ENCODE measurements at places on chromosomes 7 and 10. TPM values are rescaled to one million over a fixed set of nuclear protein-coding genes. Genes with fewer than 3 reads are reported as not detected.

Gene SLC39A12
- not detected for total RNA-seq

- peak; percentile 43 for DNase-seq
- peaks cover 8% of the 10 kb centered on the region for H3K27me3 ChIP-seq
- no peak overlapping the region for H3K27ac ChIP-seq
Observed at GRCh38 chr10:122911889-122912484, 1.6 kb downstream of the FAM24A start.

DNA sequence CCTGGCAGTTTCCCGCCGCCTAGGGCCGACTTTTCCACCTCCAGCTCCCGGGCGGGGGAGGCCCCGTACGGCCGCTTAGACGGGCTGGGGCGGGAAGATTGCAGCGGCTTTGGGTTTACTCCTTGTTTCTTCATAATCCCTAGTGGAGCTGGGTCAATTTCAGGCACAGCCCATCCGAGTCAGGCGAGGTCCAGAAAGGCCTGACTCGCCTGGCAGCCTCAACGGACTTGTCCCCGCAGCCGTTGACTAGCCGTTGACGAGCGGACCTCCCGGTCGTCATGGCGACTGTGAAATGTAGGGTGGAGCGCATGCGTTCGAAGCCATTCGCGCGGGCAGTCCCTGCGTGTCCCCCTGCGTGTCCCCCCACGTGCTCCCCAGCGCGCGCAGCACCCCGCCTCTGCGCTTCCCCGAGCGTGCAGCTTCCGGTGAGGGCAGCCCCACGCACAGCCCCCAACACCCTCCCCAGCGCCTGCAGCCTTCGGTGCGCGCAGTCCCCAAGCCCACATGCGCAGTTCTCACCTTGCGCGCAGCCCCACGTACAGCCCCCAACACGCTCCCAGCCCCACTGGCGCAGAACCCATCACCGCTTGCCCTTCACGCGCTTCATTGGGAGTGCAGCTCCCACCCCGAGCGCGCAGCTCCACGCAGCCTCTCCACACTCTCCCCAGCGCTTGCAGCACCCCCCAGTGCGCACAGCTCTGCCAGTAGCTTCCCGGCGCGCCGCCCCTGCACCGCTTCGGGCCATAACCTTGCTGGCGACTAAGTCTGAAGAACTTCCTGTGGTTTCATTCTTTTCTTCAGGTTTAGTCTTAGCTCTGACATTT, 67.8 kb downstream of the TBX20 start:
- H3K4me1 ChIP-seq: peaks cover 10% of the 10 kb centered on the region
- peak; percentile 20 for DNase-seq
- H3K4me3 ChIP-seq: peak overlapping the region; percentile 74
- H3K27me3 ChIP-seq: peaks cover 50% of the 10 kb centered on the region
- no peaks in the 10 kb centered on the region for H3K36me3 ChIP-seq

DNA sequence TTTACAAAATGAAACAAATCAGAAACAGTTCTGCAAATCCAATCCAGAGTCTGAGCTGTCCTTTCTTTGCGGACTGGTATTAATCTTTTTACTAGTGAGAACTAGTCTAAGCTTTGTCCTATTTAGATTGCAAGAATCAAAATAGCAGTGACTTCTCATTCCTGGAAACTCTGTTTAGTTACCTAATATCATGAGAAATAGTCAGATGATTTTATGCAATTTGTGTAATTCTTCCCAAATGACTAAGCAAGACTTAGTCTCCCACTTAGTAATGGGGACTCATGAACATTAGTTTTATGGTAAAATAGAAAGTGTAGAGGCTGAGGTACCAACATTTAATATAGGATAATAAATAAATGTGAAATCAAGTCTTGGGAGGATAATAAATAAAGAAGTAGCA, 341.3 kb downstream of the DNAJB9 start:
- DNase-seq: no peak
- H3K36me3 ChIP-seq: no peaks in the 10 kb centered on the region
- no peaks in the 10 kb centered on the region for H3K4me1 ChIP-seq

DNA sequence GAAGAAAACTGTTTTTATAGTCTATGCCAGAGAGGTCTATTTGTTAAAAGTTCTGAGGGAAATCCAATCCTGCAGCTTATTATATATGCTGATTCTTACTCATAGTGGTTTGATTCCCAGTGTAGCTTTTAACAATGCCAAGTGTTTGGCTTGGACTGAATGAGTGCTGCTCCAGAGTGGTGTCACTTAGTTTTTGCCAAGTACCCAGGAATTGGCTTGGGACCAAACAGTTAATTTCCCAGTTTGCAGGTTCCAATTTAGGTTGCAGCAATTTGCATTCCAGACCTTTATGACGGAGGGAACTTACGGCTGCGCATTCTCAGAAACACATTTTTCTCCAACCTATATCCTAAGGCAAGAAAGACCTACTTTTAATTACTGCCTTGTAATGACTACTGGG, 32.4 kb downstream of the NSUN6 start:
- H3K27me3 ChIP-seq: no peaks in the 10 kb centered on the region
- no peak overlapping the region for H3K4me3 ChIP-seq
- peaks cover 2% of the 10 kb centered on the region for H3K4me1 ChIP-seq
- peaks cover 47% of the 10 kb centered on the region for H3K36me3 ChIP-seq
- no peak overlapping the region for H3K27ac ChIP-seq
- DNase-seq: no peak

Gene SLC26A3
- total RNA-seq: not detected

- no peaks in the 10 kb centered on the region for H3K4me1 ChIP-seq
- peaks cover 20% of the 10 kb centered on the region for H3K27me3 ChIP-seq
- no peak overlapping the region for H3K27ac ChIP-seq
- no peaks in the 10 kb centered on the region for H3K36me3 ChIP-seq
- DNase-seq: no peak
Observed at GRCh38 chr10:114017271-114017670, 26.4 kb upstream of the ADRB1 start.

- peaks cover 4% of the 10 kb centered on the region for H3K4me1 ChIP-seq
- no peaks in the 10 kb centered on the region for H3K27me3 ChIP-seq
- no peak overlapping the region for H3K4me3 ChIP-seq
Observed at GRCh38 chr7:138607216-138608126, 93.7 kb downstream of the SVOPL start.

Gene ITGB8
- total RNA-seq: not detected

DNA sequence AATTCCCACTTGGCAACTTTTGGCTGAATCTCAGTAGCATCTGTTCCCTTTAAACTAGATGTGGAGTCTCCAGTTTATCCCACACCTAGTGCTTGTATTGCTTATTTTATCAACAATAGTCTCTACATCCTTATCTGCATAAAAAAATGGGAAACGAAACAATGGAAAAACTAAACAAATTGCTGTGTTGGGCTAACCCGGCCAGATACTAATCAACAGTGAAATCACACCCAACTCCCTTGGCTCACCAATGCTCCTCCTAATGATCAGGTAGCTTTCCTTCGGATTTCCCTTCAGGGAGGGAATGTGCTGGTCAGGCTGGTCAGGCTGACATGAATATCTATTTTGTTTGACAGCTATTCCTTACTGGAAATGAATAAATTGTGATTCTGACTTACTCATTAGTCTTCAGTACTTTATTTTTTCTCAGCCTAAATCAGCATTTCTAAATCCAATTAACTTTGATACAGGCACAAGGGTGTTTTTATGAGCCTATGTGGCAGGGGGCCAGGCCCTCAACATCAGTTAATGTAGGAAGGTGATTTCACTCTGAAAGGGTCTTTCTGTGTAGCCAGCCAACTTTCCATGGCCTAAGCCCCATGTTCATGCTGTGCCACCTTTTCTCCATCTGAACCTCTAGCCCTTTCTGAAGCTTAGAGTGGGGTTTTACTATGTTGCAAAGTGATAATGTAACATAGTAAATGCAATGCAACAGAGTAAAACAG, 170.5 kb upstream of the NPSR1 start:
- H3K4me3 ChIP-seq: no peak overlapping the region
- DNase-seq: no peak
- H3K4me1 ChIP-seq: no peaks in the 10 kb centered on the region
- H3K27me3 ChIP-seq: no peaks in the 10 kb centered on the region
- H3K27ac ChIP-seq: no peak overlapping the region
- H3K36me3 ChIP-seq: no peaks in the 10 kb centered on the region

- H3K36me3 ChIP-seq: no peaks in the 10 kb centered on the region
- no peak overlapping the region for H3K27ac ChIP-seq
- no peaks in the 10 kb centered on the region for H3K4me1 ChIP-seq
Observed at GRCh38 chr10:46524472-46525176, 31.8 kb downstream of the GPRIN2 start.

- H3K36me3 ChIP-seq: no peaks in the 10 kb centered on the region
- no peak overlapping the region for H3K27ac ChIP-seq
- H3K4me3 ChIP-seq: no peak overlapping the region
- H3K4me1 ChIP-seq: no peaks in the 10 kb centered on the region
- no peak for DNase-seq
- H3K27me3 ChIP-seq: no peaks in the 10 kb centered on the region
Observed at GRCh38 chr7:146479040-146479439, 362.4 kb downstream of the CNTNAP2 start.

Gene PSTK
- total RNA-seq: 6.0 TPM

DNA sequence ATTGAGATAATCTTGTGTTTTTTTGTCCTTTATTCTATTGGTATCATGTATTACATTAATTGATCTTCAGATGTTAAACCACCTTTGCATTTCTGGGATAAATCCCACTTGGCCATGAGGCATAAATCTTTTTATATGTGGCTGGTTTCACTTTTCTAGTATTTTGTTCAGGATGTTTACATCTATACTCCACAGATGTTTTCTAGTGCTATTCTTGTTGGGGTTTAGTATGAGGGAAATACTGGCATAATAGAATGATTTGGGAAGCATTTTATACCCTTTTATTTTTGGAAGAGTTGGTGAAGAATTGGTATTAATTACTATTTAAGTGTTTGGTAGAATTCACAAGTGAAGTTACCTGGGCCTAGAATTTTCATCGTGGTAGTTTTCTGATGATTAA, 41.8 kb upstream of the CCNY start:
- H3K27ac ChIP-seq: no peak overlapping the region
- no peak overlapping the region for H3K4me3 ChIP-seq
- DNase-seq: no peak
- peaks cover 9% of the 10 kb centered on the region for H3K27me3 ChIP-seq
- H3K4me1 ChIP-seq: no peaks in the 10 kb centered on the region
- no peaks in the 10 kb centered on the region for H3K36me3 ChIP-seq

Gene SCART1
- total RNA-seq: 0.28 TPM

- no peak overlapping the region for H3K4me3 ChIP-seq
- H3K4me1 ChIP-seq: peaks cover 3% of the 10 kb centered on the region
- no peak for DNase-seq
- no peaks in the 10 kb centered on the region for H3K27me3 ChIP-seq
- H3K27ac ChIP-seq: no peak overlapping the region
Observed at GRCh38 chr10:96380821-96381220, 22.0 kb upstream of the OPALIN start.

DNA sequence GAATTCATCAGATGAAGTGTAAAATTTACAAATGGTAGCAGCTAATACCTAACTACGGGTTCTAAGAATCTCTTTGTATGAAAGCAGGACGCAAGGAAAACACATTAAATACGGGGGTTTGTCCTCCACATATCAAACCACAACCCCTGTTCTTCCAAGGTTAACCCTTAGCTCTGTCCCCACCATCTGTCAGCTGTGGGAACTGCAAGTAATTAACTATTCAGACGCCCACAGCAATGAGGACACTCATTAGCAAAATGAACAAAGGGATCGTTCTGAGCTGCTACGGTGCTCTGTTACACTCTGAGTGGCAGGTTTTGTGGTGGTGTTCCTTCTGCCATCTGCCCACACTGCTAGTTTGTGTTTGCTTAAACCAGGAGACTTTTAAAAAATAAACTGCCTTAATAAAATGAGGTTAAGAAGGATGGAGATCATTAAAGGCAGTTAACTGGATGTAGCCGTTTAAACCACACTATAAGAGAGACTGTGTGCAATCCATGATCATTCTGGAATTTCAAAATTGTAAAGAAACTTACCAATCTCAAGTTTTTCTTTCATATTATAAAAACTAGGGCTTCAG, 51.4 kb downstream of the C10orf67 start:
- DNase-seq: peak; percentile 32
- no peak overlapping the region for H3K4me3 ChIP-seq
- H3K27me3 ChIP-seq: peaks cover 43% of the 10 kb centered on the region
- H3K4me1 ChIP-seq: peaks cover 3% of the 10 kb centered on the region
- no peak overlapping the region for H3K27ac ChIP-seq

Gene NODAL
- not detected for total RNA-seq

GRCh38 chr10:43199088-43199683, 60.9 kb downstream of the CSGALNACT2 start:
- peaks cover 4% of the 10 kb centered on the region for H3K4me1 ChIP-seq
- H3K4me3 ChIP-seq: no peak overlapping the region
- no peak overlapping the region for H3K27ac ChIP-seq
- H3K27me3 ChIP-seq: no peaks in the 10 kb centered on the region

Gene CALY
- not detected for total RNA-seq

DNA sequence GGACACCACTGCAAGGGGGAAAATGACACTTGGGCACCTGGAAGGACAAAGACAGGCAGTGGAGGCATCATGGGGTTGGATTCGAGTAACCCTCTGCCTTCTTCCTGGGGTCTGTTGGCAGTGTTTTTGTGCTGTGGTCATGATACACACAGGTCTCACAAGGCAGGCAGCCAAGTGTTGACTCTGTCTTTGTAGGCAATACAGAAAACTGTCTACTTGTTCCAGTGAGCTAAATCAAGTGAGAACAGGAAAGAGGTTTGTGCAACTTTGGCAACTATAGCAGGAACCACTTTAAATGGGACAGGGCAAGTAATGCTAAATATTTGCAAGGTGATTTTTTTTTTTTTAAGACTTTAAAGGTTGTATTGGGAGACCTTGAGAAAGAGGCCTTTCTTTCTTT, 578.6 kb upstream of the GALNT17 start:
- H3K27ac ChIP-seq: no peak overlapping the region
- H3K27me3 ChIP-seq: no peaks in the 10 kb centered on the region
- no peak for DNase-seq
- H3K4me3 ChIP-seq: no peak overlapping the region

DNA sequence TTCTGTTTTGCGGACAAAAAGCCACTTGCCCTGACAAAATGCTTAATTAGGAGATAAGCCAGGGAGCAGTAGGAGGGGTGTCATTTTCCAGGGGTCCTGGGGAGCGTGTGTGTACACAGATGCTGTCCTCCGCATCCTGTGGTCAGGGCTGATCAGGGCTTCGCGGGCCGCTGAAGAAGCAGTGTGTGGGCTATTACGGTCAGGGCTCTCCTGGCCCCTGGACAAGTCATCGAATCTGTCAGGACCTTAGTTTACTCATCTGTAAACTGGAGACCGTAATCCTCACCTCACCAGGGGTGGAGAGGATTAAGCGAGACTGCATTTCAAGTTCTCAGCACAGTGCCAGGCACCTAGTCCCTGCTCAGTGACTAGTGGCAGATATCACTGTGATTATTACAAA, 26.0 kb upstream of the MXI1 start:
- peaks cover 28% of the 10 kb centered on the region for H3K27me3 ChIP-seq
- no peaks in the 10 kb centered on the region for H3K36me3 ChIP-seq
- H3K27ac ChIP-seq: no peak overlapping the region
- DNase-seq: no peak
- H3K4me3 ChIP-seq: no peak overlapping the region

DNA sequence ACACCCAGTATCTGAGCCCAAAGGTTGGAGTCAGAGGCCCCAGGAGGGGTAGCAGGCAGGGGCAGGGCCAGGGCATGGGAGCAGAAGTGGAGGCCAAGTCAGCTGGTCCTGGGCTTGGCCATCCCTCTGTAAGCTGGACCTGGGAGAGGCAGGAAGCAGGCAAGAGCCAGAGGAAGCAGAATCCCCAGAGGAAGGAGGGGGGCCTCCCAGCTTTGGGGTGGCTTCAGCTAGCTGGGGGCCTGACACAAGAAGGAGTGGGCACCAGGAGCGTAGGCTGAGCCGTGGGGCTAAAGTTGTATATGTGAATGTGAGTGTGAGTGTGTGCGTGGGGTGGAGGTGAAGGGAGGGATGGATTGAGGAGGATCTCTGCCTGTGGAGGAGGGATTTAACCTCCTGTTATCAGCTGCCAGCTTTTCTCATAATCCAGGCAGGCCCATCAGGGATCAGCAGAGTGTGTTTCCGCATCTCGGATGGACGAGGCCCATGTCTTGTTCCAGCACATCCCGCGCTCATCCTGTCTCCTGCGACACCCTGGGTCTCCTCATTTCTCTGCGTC, 54.0 kb downstream of the NEURL1 start:
- peaks cover 4% of the 10 kb centered on the region for H3K27me3 ChIP-seq
- H3K4me3 ChIP-seq: no peak overlapping the region
- DNase-seq: no peak

All from activated naive CD8-positive, alpha-beta T cell treated with anti-CD3 and anti-CD28 coated beads for 36 hours (primary cell).